ENCODE measurements at places on chromosomes 11 and 22. TPM values are rescaled to one million over a fixed set of nuclear protein-coding genes. Genes with fewer than 3 reads are reported as not detected.

GRCh38 chr11:534396-535209 lies 773 bp downstream of the HRAS start:
- DNase-seq = peak; percentile 33

DNA sequence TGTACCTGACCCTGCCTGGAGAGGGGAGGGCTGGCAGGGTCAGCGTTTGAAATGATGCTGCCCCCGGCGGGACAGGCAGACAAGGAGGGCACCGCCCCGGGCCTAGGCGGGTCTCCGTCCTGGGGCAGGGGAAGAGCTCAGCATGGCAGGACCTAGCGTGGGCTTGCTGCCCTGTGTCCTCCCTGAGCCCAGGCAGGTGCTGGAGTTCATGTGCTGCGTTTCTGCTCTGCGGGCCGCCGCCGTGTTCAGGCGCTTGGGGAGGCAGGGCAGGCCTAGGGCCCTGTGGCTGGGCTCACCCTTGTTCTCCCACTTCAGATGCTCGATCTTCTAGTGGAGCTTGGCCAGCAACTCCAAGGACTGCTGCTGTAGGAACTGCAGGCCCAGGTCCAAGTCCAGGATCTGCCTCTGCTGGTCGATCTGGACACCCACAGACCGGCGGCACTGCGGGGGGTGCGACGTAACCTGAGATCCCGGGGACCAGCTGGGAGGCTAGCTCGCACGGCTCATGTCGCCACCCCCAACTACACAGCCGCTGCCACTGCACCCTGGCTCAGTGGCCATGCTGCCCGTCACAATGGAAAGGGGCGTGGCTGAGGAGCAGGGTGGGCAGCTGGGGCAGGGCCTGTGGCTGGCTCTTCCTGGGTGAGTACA lies 84.4 kb downstream of the MED15 start:
- DNase-seq = no peak

The ANO3 gene
- not detected for total RNA-seq

GRCh38 chr11:93238956-93239355 lies 41.2 kb upstream of the SLC36A4 start:
- DNase-seq = no peak

DNA sequence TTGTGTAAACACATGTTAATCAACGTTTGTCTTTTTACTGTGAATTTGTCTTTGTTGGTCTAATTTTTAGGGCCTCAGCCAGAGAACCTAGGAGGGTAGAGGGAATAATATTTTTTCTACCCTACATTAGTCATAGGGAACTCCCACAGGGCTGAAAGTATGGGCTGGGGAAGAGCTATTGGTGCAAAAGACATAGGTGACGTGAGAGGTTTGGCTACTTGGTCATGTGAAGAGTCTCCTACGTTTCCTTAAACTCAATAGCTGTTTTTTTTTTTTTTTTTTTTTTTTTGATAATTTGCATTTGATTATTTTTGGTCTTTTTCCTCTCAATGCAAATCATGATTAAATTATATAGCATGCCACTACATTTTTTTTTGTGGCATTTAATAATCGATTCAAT lies 15.9 kb upstream of the MMP7 start:
- DNase-seq = no peak

GRCh38 chr11:103035791-103036434 lies 56.0 kb downstream of the DCUN1D5 start:
- DNase-seq = peak; percentile 76

All from activated naive CD4-positive, alpha-beta T cell treated with anti-CD3 and anti-CD28 coated beads for 36 hours (primary cell).